ENCODE measurements at places on chromosomes 1 and 21.

GRCh38 chr1:6035719-6036118, 10.0 kb upstream of the KCNAB2 start:
- no peak for DNase-seq

- no peak for DNase-seq
Observed at GRCh38 chr1:77583483-77583882, 99.0 kb downstream of the ZZZ3 start.

GRCh38 chr1:151993734-151994496, at the start of gene S100A10:
S100A10 (minus strand) TSS chr1:151993859; CDS start chr1:151986230, 7,629 bp downstream.
- DNase-seq = peak; percentile 82

- DNase-seq = no peak
Observed at GRCh38 chr1:62426237-62426636, 10.6 kb upstream of the USP1 start.

GRCh38 chr21:41975391-41976272, 21.8 kb upstream of the C2CD2 start:
- DNase-seq = no peak

- DNase-seq = no peak
Observed at GRCh38 chr1:202072211-202072765, 50.4 kb upstream of the GPR37L1 start.

DNA sequence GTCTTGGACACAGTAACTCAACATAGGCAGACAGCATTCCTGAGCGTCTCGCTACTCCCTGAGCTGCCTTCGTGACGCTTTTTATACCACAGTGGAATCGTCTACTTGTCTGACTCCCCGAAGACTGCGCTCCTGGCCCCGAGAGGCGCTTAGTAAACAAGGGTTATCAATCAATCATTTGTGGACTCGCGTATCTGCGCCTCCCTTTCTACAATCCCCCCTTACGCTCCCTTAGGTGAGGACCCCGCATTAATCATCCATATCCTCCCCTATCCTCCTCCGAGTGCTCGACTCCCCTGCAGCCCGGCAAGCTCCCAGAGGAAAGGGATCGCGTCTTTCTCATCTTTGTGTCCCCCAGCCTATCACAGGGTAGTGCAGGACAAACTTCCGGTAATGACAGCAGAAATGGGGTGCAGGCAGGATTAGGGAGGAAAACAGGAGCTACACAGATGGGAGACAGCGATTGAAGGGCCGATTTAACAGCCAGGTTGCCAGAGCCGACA, 522 bp downstream of the TMEM59 start:
- DNase-seq = peak; percentile 75

DNA sequence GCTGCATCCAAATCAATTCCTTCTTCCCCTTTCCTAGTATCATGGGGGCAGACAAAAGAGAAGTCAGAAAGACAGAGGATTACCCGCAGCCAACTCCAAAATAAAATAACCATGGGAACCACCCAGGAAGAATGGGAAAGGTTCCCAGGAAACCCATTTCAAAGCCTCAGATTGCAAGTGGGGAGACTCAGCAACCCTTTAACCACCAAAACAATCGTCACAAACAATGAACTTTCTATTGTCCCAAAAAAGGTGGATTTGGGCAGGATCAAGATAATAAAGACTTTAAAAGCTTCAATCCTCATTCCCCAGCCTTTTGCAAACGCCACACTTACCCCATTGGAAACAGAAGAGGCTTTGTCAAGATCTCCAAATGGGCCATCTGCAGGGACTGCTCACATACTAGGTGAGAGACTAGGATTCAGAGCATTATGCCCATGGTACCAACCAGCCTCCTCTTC, 5.1 kb downstream of the TIAM1 start:
- DNase-seq = no peak

DNA sequence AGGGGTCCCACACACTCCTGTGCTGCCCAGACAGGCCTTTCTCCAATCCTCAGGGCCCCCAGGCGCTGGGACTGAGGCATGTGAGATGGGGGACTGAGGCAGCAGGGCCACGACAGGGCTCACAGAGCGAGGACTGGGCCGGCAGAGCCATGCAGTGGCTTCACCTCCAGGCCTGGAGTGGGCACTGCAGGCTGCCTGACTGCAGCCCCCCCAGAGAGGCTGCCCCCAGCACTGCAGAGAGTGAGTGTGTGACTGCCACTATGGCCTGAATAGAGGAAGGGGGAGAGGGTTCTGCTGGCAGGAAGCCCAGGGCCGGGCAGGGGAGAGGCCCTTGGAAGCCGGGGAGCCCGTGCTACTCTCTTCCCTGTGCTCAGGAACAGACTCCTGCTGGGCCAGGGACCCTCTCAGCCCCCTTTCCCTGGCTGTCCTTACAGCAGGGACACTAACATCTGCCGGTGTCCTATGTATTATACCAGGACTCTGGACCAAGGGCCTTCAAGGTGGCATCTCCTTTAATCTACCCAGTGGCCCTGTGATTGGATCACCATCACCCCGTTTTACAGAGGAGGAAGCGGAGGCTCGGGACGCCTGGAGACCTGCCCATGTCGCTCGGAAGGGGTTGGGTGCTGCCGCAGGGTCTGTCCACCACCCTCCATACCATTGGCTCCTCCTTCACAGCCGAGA, 20.2 kb upstream of the PLEKHG5 start:
- DNase-seq = no peak

DNA sequence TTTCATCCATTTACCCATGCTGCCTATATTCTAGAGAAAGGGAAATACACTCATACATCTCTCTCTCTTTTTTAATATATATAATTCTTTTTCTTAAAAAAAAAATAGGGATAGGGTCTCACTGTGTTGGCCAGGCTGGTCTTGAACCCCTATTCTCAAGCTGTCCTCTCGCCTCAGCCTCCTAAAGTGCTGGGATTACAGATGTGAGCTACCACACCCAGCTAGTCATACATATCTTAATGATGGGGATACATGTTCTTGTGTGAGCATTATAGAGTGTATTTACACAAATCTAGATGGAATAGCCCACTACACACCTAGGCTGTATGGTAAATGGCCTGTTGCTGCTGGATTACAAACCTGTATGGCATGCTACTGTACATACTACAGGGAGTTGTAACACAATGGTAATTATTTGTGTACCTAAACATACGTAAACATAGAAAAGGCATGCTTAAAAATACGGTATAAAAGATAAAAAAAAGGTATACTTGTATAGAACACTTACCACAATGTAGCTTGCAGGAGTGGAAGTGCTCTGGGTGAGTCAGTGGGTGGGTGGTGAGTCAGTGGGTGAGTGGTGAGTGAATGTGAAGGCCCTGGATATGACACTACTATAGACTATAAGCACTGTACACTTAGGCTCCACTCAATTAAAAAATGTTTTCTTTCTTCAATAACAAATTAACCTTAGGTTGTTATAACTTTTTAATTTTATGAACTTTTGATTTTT, 72.9 kb downstream of the IVNS1ABP start:
- DNase-seq = no peak

DNA sequence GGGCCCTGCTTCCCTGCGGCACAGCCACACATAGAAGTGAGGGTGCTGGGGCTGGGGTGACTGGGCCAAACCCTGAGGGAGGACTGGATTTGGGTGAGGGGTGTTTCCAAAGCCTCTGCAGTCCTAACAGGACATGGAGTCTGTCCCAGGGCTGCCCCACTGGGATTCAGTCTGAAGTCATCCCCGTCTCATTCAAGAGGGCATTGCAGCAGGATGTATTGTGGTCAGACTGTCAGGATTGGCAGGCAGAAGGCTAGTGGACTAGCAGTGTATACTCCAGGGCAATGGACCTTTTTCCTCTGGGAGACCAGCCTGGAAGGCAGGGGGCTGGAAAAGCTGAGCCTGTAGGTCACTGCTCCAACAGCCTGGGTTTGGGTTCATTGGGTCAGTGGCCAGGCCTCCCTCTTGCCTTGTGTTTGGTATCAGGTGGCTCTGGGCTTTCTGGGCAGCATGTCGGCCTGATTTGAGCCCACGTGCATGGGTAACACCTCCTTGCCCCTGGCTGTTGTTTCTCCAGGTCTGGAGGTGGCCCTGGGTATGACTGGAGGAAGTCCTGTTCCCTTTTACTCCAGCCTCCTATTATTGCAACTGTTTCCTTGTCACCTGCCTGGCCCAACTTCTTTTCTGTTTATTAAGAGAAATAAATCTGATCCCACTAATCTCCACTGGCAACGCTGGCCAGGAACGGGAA, 41.0 kb upstream of the SYNC start:
- no peak for DNase-seq

DNA sequence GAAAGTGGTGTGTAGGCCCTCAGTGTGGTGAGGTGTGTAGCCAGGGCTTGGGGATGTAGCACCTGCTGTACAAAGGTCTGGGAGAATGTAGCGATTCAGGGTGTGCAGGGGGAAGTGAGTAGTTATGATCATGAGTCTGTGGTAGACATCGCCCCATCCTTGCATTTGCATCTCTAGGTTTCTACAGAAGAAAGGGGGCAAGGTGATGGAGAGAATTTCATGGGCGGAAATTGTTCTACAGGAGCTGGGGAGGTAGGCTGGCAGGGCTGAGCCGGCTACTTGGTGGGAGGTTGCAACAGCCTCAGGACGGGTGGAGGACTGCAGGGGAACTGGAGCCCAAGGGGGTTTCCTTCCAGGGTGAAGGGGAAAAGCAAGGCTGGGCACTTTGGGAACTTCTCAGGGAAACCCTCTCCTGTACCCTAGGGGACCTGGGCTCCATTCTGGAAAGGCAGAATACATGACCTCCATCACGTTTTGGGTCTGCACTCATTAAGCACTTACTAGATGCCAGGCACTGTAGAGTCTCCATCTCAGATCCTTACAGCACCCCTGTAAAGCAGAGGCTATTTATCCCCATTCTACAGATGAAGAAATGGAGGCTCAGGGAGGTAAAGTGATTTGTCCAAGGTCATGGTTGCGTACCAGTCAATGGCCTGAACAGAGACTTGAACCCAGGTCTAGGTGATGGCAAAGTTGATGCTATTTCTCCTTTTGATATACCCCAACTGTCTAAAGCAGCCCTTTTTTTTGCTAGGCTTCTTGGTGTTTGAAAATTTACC, 14.5 kb upstream of the TNFRSF1B start:
- peak; percentile 43 for DNase-seq

GRCh38 chr1:7962014-7962335, 464 bp downstream of the PARK7 start:
- DNase-seq = no peak

DNA sequence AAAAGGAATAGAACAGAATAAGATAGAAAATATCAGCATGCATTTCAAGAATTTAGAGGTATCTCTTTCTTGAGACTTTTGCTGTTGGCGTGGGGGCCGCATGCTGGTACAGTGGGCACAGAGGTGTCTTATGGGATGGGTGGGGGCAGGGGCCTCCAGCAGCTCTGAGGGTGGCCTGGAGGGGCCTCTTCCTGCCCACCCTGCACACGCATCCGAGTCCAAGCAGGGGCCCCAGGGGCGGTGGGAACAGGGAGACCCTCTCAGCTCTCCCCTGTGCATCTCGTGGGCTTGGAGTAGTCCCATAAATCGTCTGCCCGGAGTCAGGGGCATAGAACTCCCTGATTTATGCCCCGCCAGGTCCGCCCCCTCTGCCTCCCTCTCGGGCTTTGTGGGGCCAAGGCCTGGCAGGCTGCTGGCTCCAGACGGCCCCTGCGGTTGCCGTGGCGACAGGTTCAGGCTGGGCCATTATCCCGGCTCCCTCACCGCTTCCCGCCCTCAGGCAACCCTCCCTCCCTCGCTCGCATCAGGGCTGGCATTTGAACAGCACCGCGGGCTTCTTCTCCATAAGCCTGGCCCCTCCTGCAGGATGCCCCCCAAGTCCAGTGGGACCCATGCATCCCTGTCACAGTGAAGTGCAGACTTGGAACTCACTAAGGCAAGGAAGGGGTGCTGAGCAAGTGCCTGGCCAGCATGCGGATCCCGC, 133.2 kb upstream of the ZBTB40 start:
- no peak for DNase-seq

- DNase-seq = peak; percentile 13
Observed at GRCh38 chr1:39269791-39270342, 65.4 kb downstream of the MACF1 start.

DNA sequence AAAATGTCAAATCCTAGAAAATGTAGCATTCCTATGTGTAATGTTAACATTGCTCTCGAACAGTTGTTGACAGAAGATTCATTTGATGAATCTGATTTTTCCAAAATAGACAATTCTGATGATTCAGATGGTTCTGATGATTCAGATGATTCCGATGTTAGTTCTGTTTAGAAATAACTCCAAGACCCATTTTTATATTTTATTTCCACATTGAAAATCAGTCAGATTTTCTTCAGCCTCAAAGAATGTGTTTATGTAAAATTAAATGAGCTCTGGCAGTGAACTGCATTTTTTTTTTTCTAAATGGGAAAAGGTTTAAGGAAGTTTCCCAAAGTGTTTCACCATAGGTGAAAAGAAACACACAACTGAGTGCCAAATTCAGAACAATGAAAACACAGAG, 136.5 kb downstream of the TSEN15 start:
- no peak for DNase-seq

All from large intestine (tissue), 12 donors.